BJ (cell line): ENCODE measurements at places on chromosomes 2 and 18.

GRCh38 chr18:50862401-50862800 is 16.5 kb upstream of the ME2 start:
- DNase-seq, result no peak

DNA sequence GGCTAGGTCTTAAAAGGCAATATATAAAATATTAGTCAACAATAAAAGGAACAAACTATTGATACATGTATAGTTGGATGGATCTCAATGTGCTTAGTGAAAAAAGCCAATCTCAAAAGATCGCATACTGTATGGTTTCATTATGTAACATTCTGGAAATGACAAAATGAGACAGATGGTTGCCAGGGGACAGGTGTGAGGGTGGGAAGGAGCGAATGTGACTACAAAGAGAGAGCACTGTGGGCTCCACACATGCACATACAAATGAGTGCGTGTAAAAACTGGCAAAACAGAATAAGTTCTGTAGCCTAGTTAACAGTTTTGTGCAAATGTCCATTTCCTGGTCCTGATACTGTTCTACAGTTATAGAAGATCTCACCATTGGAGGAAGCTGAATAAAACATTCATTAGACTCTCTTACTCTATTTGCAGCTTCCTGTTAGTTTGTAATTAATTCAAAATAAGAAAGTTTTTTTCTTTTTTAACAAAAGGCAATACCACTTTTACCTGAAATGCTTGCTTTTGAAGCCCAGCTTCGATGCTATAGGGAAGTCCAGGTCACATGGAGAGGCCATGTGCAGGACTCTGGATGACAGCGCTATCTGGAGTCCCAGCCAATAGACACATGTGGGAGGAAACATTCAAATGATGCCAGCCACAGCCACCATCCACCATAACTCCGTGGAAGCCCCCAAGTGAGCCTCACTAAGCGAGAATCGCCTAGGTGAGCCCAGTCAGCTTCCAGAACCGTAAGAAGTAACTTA is 21.0 kb upstream of the C2orf80 start:
- DNase-seq, result no peak

DNA sequence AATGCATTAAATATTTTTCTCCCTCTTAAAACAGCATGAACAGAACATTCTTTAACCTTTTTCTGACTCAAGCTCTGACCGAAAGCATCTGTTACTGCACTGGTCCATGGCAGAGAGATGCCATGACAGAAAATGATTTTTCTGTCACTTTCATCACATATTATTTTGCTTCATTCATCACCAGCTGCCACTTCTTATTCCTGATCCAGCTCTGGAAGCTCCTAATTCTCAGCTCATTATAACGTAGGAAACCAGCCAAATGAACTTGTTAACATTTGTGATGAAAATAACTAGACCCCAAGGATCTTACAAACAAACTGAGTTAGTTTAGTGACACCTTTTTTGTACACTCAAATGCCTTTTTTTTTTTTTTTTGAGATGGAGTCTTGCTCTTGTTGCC is 7.6 kb upstream of the CFLAR start:
- DNase-seq, result no peak

DNA sequence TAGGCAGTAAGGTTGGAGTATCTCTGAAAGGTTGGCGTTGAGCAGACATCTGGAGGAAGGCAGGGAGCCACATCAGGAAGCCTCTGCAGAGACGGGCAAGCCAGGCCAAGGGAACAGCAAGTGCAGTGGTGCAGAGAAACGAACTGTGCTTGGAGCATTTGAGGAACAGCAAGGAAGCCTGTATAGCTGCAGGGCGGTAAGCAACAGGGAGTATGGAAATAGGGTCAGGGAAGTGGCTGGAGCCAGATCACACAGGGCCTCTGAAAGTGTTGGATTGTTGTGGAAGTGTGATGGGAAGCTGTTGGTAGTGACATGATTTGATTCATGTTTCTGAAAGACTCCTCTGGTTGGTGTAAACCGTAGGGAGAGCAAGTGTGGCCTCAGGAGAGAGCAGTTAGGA is 13.4 kb upstream of the TMEM237 start:
- DNase-seq, result no peak

- DNase-seq, result no peak
These were observed 25.9 kb downstream of the HS6ST1 start for GRCh38 chr2:128292599-128293425.

DNA sequence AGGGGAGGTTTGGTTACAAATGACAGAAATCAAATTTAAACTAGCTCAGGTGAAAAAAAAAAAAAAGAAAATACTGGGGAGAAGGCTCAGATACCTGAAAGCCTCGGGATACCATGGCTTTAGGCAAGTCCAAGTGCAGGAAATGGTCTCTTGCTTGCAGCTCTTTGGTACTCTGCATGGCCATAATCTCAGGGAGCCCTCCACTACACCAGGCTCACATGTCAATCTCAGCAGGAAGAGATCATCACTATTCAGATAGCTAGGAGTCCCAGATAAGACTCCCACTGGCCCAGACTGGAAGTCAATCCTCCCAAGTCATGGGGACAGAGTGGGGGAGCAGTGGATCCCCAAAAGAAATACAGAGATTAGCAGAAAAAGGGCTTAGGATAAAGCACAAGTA is 64.8 kb upstream of the RALBP1 start:
- no peak for DNase-seq

DNA sequence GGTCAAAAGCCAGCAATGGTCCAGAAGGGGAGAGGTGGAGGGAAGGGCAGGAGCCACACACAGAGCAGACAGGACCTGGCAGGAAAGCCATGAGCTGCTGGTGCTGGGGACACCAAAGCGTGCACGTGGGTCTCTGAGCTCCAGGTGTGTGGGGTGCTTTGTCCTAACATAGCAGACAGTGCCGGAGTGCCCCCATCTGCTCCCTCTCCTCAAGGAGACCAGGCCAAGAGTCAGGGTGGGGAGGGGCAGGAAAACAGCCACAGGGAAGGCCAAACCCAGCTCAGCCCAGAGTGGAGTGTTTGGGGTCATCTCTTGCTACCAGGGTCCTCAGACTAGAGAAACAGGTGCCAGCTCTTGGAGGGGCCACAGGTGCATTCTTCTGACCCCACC is 4.2 kb upstream of the GPC1 start:
- DNase-seq, result no peak

- DNase-seq, result no peak
These were observed 57.8 kb upstream of the MC2R start for GRCh38 chr18:13973061-13973575.

GRCh38 chr2:20666304-20667150 is at the start of gene GDF7:
GDF7 (plus strand) TSS chr2:20667144; CDS start chr2:20667240, 96 bp downstream.
- DNase-seq, result no peak

DNA sequence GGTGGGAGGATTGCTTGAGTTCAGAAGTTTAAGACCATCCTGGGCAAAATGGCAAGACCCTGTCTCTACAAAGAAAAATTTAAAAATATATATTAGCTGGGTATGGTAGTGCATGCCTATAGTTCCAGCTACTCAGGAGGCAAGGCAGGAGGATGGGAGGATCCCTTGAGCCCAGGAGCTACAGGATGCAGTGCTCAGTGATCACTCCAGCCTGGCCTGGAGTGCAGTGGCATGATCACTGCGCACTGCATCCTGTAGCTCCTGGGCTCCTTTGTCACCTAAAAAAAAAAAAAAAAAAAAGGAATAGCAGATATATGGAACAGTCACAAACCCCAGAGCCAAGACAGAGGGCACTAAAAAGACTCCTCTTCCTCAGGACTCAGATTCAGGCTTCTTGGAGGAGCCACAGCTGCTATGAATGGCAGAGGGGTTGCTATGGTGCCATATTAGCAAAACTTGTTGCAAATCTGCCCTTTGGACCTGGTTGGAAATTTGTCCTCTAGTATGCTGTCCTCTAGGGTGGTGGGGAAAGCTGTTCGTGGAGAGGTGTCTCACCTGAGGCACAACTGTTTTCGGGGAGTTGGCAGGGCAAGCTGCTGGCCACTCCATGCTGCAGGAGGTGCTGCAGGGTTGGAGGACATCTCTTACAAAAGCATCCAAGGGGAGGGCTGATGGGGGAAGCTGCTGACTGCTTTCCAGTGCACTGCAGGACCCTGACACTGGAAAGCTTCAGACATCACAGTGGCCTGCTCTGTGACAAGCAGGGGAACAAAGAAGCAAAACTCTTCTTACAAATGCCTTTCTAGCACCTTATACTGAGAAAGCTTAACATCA is 22.7 kb downstream of the CYP20A1 start:
- no peak for DNase-seq

GRCh38 chr2:234611209-234611608 is 114.3 kb upstream of the ARL4C start:
- no peak for DNase-seq

DNA sequence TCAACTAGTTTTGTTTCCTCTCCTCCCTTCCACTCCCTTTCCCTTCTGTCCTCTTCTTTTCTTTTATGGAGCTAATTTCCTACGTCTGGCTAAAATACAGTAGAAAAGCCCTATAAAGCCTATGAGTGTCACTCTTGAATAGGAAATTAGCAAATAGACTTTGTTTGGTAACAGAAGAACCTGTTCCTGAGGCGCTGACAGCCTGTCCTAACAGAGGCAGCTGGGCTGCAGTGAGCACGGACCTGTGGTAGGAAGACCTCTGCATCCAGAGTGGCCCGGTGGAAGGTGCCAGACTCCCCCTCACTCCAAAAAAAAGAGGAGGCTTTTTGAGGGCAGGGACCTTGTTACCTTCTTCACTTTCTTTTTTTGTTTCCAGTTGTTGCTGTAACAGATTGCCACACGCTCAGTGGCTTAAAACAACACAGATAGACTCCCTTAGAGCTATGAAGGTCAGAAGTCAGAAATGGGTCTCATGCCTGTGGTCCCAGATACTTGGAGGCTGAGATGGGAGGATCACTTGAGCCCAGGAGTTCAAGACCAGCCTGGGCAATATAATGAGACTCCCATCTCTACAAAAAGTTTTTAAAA is 81.2 kb upstream of the TXNDC2 start:
- no peak for DNase-seq

GRCh38 chr18:24366328-24366727 is 31.3 kb downstream of the OSBPL1A start:
- DNase-seq, result no peak

DNA sequence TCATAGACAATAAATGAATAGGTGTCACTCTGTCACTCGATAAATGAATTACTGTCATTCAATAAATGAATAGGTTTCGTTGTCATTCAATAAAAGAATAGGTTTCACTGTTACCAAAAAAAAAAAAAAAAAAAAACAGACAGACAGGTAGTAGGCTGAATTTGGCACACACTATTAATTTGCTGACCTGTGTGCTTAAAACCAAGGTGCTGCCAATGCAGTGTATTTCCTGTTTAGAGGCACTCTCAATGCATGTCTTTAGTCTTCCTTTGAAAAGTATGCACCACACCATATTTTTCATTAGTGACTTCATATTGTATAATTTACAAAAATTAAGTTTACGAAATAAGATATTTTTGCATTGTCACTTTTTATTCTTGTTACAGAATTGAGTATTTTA is 16.2 kb downstream of the ANKRD62 start:
- no peak for DNase-seq

DNA sequence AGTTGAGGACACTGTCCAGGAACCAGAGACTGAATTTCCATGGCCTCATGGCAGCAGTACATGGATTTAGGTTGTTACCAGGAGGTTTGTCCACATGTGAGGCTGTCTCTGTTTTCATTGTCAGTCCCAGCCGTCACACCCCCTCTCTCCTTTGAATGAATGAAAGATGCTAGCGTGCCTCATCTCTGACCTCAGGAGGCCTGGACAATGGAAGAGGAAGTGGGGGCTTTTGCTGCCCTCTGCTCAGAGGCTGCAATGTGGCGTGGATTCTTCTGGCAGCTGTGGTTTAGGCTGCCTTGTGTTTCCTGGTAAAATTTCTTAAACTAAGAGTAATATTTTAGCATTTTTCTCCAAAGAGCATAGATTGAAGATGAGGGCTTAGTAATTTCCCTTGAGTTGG is 47.5 kb downstream of the RAB31 start:
- DNase-seq, result no peak

GRCh38 chr2:162297925-162298552 is 20.4 kb downstream of the IFIH1 start:
- DNase-seq, result no peak

DNA sequence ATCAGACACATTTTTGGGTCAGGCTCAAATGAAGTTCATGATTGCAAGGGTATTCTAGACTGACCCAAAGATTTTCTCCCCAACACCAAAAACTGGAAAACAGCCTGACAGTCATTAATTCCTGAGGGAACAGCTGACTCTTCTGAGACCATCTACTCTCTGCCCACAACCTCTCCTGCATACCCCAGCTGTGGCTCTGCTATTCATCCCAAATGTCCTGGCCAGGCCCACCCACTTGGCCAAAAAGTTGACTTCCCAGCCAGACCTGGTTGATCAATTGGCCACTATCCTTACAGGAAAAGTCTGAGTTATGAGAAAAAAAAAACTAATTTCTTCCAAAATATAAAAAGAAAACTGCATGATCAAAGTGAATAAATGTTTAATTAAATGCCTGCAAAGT is 103.8 kb upstream of the ST3GAL5 start:
- DNase-seq, result no peak

- DNase-seq, result no peak
These were observed 296.9 kb upstream of the TNP1 start for GRCh38 chr2:217156801-217157200.

- DNase-seq, result no peak
These were observed 158.2 kb downstream of the STK39 start for GRCh38 chr2:168089200-168089599.
